Left lobe of liver (tissue), 2 donors: ENCODE measurements at places on chromosomes 7 and 10. TPM values are rescaled to one million over a fixed set of nuclear protein-coding genes. Genes with fewer than 3 reads are reported as not detected.

Gene MEST
- total RNA-seq: 44.4 TPM

Gene OGDHL
- 88.9 TPM for total RNA-seq

Gene LGI1
- 0.75 TPM for total RNA-seq

- no peak for DNase-seq
Observed at GRCh38 chr7:75878312-75878768, 494 bp upstream of the RHBDD2 start.

DNA sequence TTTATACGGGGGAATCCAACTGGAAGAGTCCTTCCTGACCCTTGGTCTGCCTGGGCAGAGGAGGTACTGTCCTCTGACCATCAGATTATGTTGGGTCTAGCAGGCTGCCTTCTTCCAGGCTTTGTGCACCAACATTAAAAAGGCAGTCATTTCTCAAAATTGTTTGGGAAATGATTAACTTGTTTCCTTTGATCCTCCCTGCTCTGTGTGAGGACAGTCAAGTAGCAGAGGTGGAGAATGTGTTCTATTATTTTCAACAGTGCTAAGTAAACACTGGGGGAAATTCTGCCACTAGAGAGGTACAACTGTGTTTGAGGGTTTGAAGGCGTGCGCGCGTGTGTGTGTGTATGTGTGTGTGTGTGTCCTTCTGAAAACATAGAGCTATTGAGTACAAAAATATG, 20.6 kb downstream of the ACSL5 start:
- no peak for DNase-seq

DNA sequence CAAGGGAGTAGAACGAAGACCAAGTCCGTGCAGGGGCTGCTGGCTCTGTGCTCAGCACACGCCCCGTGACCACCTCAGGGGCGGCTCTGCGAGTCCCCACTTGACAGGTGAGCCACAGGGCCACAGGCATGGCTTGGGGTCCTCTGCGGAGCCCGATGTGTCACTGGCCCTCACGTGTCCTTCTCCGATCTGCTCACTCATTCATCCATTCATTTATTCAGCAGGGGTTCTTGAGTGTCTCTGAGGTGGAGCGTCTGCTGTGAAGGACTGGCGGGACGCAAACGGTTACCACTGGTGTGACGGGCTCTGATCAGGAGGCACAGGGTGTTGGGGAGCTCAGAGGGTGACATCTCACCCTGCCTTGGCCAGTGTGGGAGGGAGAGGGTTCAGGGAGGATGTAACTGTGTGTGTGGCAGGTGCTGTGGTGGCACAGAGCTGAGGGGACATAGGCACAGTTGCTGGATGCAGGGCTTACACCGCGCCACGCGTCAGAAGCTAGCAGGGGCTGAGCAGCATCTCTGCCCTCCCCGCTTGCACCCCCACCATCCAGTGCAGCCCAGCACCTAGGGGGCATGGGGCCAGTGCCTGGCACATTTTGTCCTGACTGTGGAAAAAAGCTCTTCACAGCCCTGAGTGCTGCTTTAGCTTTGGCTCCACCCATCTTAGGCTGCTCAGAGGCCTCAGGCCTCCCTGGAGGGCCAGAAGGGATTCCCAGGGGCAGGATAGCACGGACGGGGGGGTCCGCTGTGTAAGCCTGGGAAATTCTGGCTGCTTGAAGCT, 116.8 kb downstream of the LHPP start:
- no peak for DNase-seq

GRCh38 chr10:122460891-122461293, 461 bp upstream of the HTRA1 start:
- DNase-seq: no peak

DNA sequence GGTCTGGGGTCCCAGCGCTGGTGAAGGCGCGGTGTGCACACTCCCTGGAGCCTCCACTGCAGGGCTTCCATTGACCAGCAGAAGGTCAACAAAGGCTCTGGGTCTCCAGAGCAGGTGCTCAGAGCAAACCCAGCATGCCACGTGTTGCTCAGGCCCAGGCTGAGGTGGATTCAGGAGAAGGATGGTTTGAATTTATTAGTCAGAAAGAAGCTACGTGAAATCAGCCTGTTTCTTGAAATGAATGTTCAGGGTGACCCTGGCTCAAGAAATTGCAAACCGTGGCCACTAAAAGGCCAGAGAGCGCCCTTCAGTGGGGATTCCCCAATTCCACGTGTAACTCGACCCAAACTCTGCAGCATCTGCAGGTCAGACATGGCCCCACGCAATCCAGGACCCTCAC, 82.7 kb upstream of the PFKP start:
- no peak for DNase-seq

Gene PPP1R17
- total RNA-seq: not detected

GRCh38 chr10:48455055-48455391, 148.5 kb downstream of the MAPK8 start:
- peak; percentile 31 for DNase-seq

- no peak for DNase-seq
Observed at GRCh38 chr7:91787931-91788330, 92.6 kb downstream of the MTERF1 start.

Gene AP3M1
- total RNA-seq: 14.6 TPM

GRCh38 chr7:50735333-50735732, 47.4 kb downstream of the GRB10 start:
- DNase-seq: no peak

- no peak for DNase-seq
Observed at GRCh38 chr7:28685242-28685643, 272.9 kb downstream of the TRIL start.

GRCh38 chr7:34177476-34177875, 272.1 kb downstream of the BMPER start:
- no peak for DNase-seq
